ENCODE measurements at places on chromosomes 7 and 10. TPM values are rescaled to one million over a fixed set of nuclear protein-coding genes. Genes with fewer than 3 reads are reported as not detected.

Gene TRPV6
- total RNA-seq, result 0.80 TPM

- no peak for DNase-seq
These were observed 175.2 kb downstream of the BMPER start for GRCh38 chr7:34080513-34080912.

DNA sequence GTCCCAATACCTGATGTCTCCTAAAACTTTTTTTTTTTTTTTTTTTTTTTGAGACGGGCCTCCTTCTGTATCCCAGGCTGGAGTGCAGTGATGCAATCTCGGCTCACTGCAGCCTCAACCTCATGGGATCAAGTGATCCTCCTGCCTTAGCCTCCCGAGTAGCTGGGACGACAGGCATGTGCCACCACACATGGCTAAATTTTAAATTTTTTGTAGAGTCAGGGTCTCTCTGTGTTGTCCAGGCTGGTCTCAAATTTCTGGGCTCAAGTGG, 28.4 kb downstream of the GTF2IRD1 start:
- no peak for DNase-seq

DNA sequence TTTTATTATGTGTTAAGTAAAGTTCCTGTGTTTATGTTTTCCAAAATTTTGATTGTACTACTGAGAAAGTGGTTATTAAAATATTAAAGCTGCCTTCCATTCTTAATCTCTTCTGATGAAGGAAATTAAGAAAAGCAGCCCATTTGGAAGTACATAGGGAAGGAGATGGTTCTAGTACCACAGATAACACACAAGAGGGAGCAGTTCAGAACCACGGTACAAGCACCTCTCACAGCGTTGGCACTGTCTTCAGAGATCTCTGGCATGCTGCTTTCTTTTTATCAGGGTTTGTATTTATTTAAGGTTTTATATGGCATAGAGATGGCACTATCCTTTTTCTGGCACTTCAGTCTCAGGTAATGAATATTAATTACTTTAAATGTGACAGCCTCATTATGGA, 111.6 kb downstream of the PHTF2 start:
- DNase-seq, result peak; percentile 21

DNA sequence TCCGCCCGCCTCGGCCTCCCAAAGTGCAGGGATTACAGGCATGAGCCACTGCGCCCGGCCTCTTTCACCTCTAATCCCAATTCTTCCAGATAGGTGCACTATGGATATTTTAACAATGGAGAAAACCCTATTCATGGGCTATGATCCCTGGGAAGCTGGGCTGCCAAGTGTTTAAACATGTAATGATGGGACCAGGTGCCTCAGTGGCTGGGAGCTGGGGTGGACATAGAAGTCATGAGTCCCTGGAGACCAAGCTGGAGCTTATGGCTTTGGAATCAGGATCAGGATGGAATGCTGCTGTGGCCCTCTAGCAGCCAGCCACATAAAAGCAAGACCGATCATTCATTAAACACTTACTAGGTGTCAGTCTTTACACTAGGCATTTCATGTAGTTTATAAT, 41.8 kb upstream of the IGFBP3 start:
- DNase-seq, result no peak

GRCh38 chr7:106418094-106418493, 133.3 kb upstream of the NAMPT start:
- no peak for DNase-seq

Data from GM23338 (cell line).